Muscle of leg (tissue), 16 donors: ENCODE measurements at places on chromosomes 11 and 22.

- no peak for DNase-seq
Observed at GRCh38 chr22:33038836-33039235, 19.3 kb downstream of the SYN3 start.

DNA sequence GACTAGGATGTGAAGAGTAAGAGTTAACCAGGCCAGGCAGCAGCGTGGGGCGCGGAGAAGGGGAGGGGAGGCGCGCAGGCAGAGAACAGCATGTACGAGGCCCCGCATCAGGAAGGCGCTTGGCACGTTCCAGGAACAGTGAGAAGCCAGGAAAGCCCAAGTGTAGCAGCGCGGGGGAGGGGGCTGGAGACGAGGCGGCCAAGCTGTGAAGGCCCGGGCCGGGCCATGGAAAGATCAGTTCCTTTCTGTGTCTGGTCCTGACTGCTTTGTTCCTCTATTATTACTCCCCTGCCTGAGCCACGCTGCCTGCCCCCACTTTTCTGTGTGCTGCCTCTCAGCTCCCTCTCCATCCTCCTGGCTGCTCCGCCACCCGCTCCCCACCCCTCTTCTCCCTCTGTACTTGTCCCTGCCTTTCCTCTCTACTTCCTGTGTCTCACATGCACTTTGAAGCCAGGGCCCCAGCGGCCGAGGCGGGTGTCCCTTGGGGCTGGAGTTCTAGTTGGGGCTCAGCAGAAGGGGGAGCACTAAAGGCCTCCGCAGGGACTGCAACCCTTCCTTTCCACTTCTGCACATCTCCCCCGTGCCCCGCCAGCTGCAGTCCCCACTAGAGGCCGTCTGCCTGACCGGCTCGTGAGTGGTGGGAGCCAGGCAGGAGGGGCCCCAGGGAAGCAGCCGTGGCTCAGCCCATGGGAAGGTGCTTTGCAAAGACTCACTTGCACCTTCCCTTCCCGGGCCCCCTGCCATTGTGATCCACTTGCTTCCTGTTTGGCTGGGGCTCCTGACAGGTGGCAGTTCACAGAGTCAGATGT, 63.7 kb downstream of the PRDM11 start:
- peak; percentile 99 for DNase-seq

DNA sequence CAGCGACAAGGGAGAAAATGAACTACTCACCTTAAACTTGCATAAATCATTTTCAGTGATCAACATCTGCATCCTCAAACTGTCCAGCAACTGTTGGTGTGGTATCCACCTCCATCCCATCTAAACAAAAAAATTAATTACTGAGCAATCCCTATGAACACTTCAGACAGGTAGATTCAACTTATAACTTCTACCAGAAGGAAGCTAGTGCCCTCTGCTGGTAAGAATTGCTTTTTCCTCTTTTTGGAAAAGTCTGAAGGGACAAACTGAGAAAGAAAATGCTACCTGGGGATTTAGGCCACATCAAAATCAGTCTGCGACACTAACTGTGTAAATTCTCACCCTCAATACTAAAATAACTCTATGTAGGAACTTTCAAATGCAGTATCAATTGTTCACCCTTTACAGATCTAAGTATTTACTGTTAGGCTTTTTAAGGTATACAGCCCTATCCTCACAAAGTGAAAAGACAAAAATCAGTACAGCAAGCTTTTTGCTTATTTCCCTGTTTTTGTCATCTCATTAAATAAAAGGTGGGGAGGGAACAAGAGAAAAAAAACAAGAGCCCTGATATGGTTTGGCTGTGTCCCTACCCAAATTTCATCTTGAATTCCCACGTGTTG, 17.9 kb downstream of the CLNS1A start:
- peak; percentile 54 for DNase-seq

DNA sequence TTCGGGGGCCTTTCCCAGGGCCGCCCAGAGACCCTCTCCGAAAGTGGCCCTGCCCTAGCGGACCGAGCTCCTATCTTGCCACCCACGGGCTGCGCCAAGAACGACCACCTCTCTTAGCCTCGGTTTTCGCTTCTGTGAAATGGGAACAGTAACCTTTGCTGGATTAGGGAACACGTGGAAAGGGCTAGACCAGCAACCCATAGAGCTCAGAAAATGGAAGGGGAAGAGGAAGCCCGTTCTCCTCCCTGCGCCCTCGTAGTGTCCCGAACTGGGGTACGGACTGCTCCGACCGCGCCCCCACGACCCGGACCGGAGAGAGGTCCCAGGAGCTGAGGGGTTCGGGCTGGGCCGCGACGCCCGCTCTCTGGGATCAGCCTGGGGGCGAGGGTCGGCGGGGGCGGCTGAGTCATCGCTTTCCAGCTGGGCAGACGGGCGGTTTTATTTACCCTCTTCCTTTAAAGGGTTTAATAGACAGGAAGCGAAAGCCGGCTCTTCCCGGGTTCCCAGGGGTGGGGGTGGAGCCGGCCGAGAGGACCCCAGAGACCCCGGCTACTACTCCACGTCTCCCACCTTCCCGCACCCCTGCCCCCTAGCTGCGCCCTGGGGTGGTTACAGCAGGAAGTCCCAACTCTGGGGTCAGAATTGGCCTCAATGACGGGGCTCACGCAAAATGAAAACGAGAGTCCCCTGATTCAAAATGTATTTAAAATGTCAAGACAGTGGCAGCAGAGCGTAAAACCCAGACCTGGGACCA, 907 bp upstream of the PHLDA2 start:
- no peak for DNase-seq

DNA sequence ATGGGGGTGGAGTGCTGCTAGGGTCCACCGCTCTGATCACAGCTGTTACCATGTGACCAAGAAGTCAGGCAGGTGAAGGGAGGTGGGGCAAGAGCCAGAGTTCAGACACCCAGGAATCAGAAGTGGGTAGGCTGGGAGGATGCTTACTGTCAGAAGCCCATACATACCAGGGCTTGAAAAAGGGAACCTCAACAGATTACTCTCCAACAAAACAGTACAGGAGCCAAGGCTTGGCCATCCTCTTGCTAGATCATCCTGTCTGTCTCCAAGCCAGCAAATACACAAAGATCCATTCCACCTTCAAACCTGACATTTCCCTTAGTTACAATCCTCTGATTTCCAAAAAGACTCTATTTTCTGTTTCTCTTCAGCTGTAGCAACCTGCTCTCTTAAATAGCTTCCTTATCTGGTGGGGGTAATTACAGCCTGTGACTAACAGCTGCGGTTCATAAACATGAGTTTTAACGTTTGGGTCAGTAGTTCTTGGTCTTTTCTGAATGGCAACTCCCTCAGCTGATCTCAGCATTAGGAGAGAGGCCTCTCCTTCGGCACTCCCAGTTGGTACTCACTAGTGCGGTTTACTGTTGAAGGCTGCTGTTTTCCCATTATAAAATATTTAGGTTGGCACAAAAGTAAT, 31.1 kb upstream of the WT1 start:
- DNase-seq: no peak
